ENCODE measurements at places on chromosomes 6 and 20. TPM values are rescaled to one million over a fixed set of nuclear protein-coding genes. Genes with fewer than 3 reads are reported as not detected.

The FAXC gene
- total RNA-seq = 0.73 TPM

The RFX6 gene
- total RNA-seq = 1.3 TPM

The SIRPD gene
- not detected for total RNA-seq

The DSTN gene
- 266 TPM for total RNA-seq

The UBD gene
- 2.7 TPM for total RNA-seq

The MAS1L gene
- total RNA-seq = 0.28 TPM

The SNRPB2 gene
- total RNA-seq = 33.3 TPM

The CAPN11 gene
- total RNA-seq = 0.70 TPM

The PRKN gene
- total RNA-seq = 5.5 TPM

The PGC gene
- total RNA-seq = not detected

The EGFL8 gene
- total RNA-seq = 13.7 TPM

The KHDRBS2 gene
- 0.46 TPM for total RNA-seq

DNA sequence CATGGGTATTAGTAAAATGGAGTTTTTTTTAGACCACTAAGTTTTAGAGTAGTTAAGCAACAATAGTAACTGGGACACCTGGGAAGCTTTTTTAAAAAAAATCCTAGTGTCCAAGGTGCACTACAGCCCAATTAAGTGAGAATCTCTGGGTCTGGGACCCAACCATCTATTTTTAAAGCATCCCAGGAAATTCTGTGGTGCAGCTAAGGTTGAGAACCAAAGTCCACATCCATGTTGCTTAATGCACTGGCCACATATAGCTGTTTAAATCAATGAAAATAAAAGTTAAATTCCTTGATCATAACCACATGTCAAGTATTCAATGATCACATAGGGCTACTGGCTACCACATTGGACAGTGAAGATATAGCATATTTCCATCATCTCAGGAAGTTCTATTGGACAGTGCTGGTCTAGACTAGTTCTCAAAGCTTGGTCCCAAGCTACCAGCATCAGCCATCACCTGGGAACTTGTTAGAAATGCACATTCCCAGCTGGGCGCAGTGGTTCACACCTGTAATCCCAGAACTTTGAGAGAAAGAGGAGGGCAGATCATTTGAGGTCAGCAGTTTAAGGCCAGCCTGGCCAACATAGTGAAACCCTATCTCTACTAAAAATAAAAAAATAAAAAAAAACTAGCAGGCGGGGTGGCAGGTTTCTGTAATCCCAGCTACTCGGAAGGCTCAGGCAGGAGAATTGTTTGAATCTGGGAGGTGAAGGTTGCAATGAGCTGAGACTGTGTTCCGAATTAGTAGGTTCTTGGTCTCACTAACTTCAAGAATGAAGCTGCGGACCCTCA is 12.7 kb downstream of the KIF13A start:
- DNase-seq = no peak

GRCh38 chr6:52415333-52415732 is 4.8 kb upstream of the EFHC1 start:
- no peak for DNase-seq

DNA sequence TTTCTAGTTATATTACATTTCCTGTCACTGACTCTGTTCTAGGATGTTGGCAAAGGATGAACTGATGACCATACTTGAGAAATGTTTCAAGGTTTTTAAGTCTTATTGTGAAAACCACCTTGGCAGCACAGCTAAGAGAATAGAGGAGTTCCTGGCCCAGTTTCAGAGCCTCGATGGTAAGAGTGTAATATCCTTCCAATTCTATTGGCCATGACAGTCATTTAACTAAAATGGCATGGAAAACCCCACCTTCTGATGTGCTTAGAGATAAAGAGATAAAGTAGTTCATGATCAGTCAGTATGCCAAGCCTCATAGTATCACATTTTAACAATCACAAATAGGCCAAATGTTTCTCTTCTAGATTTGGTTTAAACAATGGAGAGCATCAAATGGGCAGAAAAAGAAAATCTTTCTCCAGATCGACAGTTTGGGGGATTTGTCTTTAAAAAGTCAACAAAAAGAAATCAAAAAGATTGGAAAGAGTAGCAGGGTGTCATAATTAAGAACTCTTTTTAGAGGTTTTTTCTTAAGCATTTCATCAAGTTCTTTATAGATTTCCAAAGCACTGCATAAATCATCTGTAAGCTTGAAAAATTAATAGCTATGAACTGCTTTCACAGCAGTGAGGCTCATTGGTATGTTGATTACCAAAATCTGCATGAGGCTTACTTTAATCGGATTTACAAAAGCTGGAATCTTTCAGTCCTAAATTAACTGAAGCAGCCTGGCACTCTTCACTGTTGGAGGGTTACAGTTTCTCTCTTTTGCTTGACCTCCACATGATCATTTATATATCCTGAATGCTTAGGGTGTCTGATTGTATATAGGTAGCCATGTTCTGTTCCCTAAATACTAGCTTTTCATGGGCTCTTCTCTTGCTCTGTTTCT is 48.7 kb downstream of the AKIRIN2 start:
- DNase-seq = no peak

GRCh38 chr20:16674243-16674642 is 55.6 kb upstream of the SNRPB2 start:
- DNase-seq = no peak

- peak; percentile 80 for DNase-seq
Measured at GRCh38 chr20:362271-363254, 15.7 kb downstream of the NRSN2 start.

GRCh38 chr6:100460650-100461204 is 4.0 kb downstream of the SIM1 start:
- no peak for DNase-seq

- DNase-seq = no peak
Measured at GRCh38 chr6:11595903-11596302, 58.4 kb downstream of the TMEM170B start.

- no peak for DNase-seq
Measured at GRCh38 chr6:117138920-117139319, 126.4 kb upstream of the VGLL2 start.

- DNase-seq = no peak
Measured at GRCh38 chr20:56217829-56218228, 30.7 kb upstream of the MC3R start.

DNA sequence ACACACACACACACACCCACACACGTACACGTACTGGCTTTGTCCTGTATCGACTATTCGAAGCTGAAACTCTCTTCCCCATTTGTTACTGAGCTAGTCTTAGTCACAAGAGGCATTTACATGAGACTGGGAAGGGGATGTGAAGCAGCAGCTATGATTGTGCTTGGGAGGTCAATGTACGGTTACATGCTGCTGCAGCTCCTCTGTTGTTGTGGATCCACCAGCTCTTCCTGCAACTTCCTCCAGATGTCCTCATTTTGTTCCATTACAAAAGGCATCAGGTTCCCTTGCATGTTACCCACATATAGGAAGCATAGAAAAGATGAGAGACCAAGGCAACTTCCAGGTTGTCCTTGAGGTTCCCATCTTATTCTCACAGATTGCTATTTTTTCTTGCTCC is 612.4 kb upstream of the IMPG1 start:
- DNase-seq = no peak

GRCh38 chr6:63510849-63511248 is 61.4 kb upstream of the LOC128125822 start:
- no peak for DNase-seq

GRCh38 chr6:69816569-69816968 is 19.8 kb upstream of the LMBRD1 start:
- no peak for DNase-seq

GRCh38 chr6:124535299-124535698 is 426.9 kb upstream of the RNF217 start:
- no peak for DNase-seq

DNA sequence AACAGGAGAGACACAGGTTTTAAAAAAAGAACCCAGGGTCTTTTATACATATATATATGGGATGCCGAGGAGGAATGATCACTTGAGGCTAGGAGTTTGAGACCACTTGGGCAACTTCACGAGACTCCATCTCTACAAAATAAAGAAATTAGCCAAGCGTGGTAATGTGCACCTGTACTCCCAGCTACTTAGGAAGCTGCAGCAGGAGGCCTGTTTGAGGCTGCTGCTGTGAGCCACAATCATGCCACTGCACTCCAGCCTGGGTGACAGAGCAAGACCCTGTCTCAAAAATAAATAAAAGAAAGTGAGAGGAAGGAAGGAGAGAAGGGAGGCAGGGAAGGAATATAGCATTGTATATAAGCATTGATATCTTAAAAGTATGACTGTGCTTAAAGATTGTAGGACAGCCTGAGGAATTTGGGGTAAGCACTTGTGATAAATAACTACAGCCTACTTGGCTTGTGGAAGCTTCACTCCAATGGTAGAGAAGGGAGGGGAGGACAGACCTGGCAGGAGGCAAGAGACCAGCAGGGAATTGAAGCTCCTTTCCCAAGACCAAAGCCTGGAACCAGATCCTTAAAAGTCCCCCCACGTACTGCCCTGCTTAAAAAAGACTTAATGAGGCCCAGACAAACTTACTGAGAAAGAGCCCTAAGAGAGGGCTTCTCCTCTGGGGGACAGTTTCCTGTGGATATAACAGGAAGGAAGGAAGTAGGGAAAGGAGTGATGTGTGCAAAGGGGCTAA is 2.5 kb upstream of the SNTA1 start:
- DNase-seq = no peak

- no peak for DNase-seq
Measured at GRCh38 chr6:164142322-164142721, 727.8 kb downstream of the QKI start.

DNA sequence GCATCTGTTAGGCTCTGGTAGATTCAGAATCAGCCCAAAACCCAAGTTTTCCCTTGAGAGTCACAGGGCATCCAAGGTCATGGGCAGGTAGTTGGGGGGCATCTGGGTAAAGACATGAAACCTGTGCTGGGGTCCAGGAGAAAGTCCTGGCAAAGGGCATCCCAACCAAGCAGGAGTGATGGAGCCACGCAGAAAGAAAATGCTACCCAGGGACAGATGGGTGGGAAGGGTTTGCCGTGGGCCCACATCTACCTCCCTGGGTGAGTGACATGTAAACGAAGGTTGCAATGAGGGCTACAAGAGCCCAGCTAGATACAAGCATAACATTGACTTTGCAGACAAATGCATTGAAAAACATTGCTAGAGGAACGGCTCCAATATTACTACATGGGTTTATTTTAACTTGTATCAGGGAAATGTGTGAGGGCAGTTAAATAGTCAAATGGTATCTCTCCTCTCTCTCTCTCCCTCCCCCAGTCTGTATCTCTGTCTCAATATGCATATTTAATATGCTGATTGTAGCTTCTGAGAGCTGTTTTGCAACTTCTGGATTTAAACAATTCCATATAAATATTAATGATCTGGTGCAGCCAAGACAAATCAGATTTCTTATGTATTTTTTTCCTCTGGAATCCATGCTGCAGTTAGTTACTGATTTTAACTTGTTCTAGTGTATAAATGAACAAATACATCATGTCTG is 135.7 kb downstream of the SYNDIG1 start:
- no peak for DNase-seq

- DNase-seq = no peak
Measured at GRCh38 chr20:57243480-57244220, 22.8 kb downstream of the BMP7 start.

- no peak for DNase-seq
Measured at GRCh38 chr6:110950440-110950839, 8.1 kb upstream of the GTF3C6 start.

- DNase-seq = no peak
Measured at GRCh38 chr6:97293198-97293696, 10.2 kb upstream of the MMS22L start.

GRCh38 chr6:149862922-149863697 is 1.0 kb downstream of the LRP11 start:
- DNase-seq = peak; percentile 74
